ENCODE measurements at places on chromosomes 2 and 18.
A peak's percentile ranks its signal among the peaks of the same experiment; 100 is the strongest.

DNA sequence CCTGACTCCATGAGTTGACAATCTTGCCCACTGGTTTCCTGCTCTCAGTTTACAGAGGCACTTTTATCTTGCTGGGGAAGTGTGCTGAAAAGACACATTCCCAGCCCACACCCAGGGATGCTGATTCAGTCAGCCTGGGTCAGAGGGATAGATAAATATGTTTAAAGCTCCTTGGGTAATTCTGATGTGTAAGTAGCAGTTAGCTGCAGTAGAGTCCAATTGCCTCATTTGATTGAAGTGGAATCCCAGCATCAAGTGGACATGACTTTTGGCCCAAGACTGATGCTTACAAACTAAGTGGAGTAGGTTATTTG, 29.4 kb downstream of the PSD4 start:
- no peak for DNase-seq

DNA sequence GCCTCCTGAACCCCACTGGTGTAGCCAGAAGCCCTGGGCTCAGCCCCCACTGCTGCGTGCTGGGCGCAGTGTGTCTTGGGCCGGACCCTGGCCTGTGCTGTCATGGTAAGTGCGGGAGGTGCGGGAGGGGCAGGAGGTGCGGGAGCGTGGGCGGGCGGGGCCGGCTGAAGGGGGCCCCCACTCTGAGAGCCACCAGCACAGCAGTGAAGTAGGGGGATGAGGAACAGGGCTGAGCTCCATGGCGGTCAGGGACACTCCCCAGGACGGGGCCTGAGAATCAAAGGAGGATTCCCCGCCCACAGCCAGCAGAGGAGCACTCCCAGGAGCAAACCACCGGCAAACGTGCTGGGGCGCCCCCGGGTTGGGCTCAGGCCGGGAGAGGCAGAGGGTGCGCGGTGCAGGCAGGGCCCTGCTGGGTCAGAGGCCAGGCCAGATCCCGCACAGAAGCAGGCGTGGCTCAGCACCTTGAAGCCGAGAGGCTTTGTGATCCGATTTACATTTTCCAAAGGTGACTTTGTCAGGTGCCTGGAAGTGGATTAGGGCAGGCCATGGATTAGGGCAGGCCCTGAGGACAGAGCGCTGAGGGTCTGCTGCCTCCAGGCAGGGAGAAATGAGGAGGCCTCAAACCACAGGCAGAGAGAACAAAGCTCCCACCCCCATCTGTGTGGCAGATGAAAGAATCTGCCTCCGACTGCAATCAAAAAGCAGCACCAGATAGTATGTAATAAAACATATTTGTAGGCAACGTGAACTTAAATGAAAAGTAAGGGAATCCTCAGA, 152.0 kb upstream of the RAB6C start:
- DNase-seq = no peak

GRCh38 chr2:108536133-108536780, 2.0 kb downstream of the LIMS1 start:
- DNase-seq = no peak

DNA sequence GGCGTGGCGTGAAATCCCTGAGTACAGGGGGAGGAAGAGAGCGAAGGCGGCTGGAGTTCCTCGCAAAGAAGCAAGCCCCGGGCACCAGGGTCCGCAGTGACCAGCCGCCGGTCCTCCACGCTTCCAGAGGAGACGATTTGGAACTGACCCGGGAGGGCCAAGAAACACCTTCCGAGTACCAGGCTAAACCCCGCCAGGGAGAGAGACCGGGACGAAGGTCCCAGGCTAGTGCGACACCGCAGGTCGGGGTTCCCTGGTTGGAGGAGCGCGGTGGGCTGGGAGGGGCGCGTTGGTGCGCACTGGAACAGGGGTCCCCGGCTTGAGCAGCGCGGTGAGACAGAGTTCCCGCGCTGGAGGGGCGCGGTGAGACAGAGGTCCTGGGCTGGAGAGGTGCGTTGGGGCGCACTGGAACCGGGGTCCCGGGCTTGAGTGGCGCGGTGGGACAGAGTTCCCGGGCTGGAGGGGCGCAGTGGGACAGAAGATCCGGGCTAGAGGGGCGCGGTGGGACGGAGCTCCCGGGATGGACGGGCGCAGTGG, 901 bp downstream of the WDFY1 start:
- DNase-seq = peak; percentile 27

- peak; percentile 80 for DNase-seq
Measured at GRCh38 chr2:10043256-10043905, at the start of gene KLF11. Gene KLF11, plus strand, starts transcription at chr2:10043550. Its CDS starts 167 bp downstream, at chr2:10043717.

- no peak for DNase-seq
Measured at GRCh38 chr2:218393750-218394290, 5.8 kb upstream of the CTDSP1 start.

DNA sequence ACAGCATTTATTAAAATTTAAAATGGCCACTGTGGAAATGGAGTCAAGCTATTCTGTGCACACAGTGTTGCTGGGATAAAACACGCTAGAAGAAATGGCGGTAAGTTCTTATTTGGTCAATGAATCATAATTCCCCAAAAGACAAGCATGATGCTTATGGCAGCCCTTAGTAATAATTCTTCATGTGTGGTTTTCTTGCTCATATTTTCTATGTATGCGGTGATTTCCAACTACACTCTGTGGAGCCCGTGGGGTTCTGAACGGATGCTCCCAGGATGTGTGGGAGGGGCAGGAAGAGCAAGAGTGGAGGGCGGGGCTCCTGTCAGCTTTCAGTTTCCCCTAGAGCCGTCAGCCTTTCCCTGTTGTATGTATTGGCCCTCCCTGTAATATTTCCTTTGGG, 91.7 kb upstream of the RMDN2 start:
- DNase-seq = no peak

- DNase-seq = no peak
Measured at GRCh38 chr18:34650121-34650545, 60.0 kb upstream of the DTNA start.

DNA sequence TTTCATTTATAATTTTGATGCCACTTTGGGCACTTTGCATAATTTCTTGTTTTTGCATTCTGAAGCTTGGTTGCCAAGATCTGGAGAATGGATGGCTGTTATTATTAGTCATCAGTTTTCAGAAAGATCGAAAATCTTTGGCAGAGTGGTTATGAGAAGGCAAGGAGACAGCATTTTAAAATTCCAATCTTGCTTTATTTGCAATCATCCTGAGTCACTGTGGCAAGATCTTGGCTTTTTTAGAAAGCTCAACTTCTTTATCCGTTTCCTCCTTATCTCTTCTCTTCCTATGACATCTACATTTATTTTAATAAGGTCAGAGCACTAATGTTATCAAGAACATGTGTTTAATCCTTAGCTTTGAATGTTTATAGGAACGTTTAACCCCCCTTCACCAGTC, 31.1 kb upstream of the EIF2AK3 start:
- no peak for DNase-seq

DNA sequence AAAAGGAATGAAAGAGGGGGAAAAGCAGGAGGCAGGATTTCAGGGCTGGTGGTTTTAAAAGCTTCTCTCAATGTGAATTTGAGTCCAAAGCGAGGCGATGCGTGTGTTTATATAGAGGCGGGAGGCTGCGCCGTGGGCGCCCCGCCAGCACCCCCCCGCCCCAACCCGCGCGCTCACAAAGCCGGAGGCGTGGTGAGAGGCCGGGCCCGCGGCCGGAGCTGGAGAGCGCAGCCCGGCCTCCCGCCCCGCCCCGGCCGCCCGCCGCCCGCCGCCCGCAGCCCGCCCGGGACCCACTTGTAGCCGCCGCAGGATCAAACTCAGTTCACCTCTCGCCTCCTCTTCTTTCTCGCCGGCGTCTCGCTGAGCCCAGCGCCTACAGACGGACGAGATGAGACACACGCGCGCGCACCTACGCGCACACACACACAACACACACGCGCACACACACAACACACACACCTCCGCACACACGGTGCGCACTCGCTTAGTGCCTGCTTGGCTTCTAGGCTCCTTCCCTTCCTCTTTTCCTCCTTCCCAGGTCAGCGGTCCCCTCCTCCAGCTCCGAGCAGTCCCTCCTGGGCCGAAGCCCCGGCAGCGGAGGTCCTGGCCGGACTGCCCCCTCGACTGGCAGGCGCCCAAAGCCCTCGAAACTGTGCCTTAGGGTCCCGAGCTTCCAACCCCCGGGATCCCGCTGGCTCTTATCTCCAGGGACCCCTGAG, 1.3 kb upstream of the CYP26B1 start:
- DNase-seq = no peak

- no peak for DNase-seq
Measured at GRCh38 chr2:37205689-37206341, 9.5 kb downstream of the CEBPZOS start.

GRCh38 chr18:13872932-13873331, 42.4 kb downstream of the MC2R start:
- DNase-seq = no peak

GRCh38 chr2:234673961-234674759, 177.3 kb upstream of the ARL4C start:
- DNase-seq = no peak

DNA sequence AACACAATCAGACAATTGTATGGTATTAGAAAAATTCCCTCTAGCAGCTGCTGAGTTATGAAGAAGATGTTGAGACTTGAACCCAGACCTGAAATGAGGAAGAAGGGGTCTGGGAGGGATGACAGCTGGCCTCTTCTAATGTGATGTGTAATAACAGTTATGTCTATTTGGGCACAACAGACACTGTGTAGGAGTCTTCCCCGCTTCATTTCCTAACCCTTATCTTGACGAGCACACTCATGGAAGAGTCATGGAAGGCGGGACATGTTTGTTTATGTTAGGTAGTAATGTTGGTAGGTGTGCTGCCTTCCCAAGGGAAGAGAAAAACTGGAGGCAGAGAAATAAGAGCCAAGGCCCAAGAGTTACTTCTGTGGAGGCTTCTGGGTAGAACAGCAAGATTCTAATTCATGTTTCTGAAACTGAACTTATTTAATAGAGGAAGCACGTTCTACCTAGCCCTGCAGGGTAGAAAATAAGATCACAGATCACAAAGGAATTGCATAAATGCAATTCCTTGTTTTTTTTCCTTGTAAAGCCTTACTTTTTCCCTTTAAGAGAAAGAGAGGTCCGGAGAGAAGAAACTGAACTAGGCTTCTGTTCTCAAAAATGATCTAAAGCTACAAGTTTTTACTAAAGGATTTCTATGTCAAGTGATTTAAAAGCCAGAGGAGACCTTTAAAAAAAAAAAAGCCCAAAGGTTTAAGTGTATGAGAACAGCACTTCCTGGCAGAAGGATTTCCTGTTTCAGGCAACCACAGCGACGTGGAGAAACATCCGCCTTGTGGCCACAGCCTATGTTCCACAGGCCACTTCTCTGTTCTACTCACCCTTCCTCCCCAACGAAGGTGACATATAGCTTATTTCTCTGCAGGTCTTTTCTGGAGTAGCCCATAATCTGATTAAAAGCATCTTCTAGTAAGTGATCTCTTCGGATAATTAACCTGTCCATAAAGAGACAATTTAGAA, 68.5 kb upstream of the STK17B start:
- DNase-seq = peak; percentile 70

DNA sequence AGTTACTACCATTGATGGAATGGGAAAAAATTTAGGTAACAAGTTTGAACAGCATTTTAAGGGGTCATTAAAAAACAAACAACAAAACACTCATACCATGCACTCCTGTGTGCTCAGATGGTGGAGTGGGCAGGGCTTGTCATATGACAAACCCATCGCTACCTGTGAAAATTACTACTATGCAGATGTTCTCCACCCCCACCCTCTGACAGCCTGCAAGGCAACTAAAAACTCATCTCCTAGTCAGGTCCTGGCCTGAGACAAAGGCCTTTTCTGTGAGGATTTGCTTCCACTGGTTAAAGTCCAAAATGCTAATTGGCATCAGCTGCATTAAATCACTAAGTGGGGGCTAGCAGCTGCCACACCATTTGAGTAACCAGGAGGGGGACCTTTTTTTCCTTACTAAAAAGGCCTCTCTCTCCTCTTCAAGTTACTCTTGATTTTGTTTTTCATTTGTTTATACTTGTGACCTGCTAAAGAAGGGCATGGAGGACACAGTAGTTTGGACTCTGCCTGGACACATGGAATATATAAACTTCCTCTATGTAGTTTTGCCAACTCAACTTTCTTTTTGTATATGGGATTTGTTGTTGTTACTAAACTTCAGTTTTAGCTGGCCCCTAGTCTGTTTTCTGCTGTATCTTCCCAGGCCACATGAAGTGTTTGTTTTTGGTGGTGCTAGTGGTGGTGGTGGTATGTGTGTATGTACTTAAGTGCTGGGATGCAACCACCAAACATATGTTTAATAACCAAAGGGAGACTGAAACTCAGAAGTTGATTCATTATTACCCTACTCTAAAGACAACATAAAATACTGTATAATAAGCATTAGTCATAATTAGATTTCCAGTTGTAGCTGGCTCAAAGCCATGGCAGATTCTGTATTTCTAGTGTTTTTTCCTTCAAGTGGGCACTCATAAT, 121.3 kb downstream of the MAP4K4 start:
- DNase-seq = no peak

GRCh38 chr18:35580701-35581539, 620 bp upstream of the GALNT1 start:
- DNase-seq = peak; percentile 55

- DNase-seq = no peak
Measured at GRCh38 chr2:129058981-129059380, 740.3 kb upstream of the HS6ST1 start.

DNA sequence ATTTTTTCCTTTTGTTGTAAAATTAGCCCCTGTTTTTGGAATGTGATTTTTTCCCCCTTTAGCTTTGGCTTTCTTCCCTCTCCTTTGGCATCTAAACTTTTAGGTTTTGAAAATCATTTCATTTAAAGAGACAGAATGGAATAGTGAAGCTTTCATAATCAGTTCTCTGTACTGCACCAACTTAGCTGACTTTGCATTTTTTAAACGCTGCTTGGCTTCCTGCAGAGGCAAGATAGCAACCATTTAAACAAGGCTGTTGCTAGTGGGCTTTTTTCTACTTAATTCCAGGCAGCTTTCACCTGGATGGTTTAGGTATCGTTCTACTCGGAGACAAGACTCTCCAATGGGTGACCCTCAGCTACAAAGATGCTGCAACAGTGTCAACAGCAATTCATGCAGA, 267.9 kb upstream of the PKDCC start:
- no peak for DNase-seq

- no peak for DNase-seq
Measured at GRCh38 chr18:31954349-31954748, 11.4 kb upstream of the TRAPPC8 start.

- no peak for DNase-seq
Measured at GRCh38 chr18:58660915-58661314, 10.3 kb upstream of the MALT1 start.

DNA sequence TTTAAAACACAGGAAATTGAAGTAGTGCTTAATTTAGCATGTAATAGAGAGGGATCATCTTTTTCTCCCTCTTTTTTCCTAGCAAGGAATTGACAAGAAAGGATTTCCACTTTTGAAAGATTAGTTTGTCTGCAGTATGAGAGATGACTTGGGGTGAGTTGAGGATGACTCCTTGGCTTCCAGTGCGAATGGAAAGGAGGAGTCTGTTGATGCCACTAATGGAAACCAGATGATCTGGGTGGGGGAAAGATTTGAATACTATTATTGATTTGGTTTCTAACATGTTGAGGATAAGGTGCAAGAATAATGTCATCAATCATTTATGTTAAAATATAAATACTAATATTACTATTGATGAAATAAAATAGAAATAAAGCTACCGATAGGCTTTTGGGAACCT, 205.4 kb downstream of the PPP1R1C start:
- no peak for DNase-seq

All from activated CD4-positive, alpha-beta T cell treated with anti-CD3 and anti-CD28 coated beads, Interleukin-2, amount 50 U/mL, for 1 hour (primary cell).